ENCODE measurements at places on chromosomes 3 and 15. TPM values are rescaled to one million over a fixed set of nuclear protein-coding genes. Genes with fewer than 3 reads are reported as not detected.
A peak's percentile ranks its signal among the peaks of the same experiment; 100 is the strongest.

CPN2 gene
- not detected for total RNA-seq

BCL2A1 gene
- total RNA-seq = 14.8 TPM

- H3K4me3 ChIP-seq = no peak overlapping the region
- H3K4me1 ChIP-seq = peaks cover 22% of the 10 kb centered on the region
- DNase-seq = no peak
- H3K27ac ChIP-seq = no peak overlapping the region
- H3K27me3 ChIP-seq = no peaks in the 10 kb centered on the region
- no peaks in the 10 kb centered on the region for H3K36me3 ChIP-seq
Measured at GRCh38 chr3:196214783-196215441, 1.4 kb upstream of the SLC51A start.

DNA sequence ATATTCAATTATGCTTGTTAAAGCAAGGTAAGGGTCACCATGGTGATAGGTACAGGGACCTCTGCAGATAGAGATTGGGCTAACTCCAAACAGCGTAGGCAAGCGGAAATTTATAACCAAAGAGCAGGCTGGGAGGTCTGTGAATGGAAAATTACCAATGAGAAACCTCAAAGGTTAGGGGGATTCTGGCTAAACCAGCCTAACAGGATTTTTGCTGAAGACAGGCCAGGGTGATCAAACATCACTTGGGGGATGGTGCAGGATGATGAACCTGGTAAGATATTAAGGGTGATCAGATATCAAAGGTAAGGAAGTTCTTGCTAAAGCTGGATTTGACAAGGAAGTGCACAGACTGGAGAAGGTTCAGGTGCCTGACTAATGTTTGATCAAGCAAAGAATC, 35.3 kb upstream of the SNRPN start:
- H3K4me3 ChIP-seq = no peak overlapping the region
- no peaks in the 10 kb centered on the region for H3K27me3 ChIP-seq
- H3K27ac ChIP-seq = no peak overlapping the region
- DNase-seq = no peak
- H3K4me1 ChIP-seq = peaks cover 6% of the 10 kb centered on the region

DNA sequence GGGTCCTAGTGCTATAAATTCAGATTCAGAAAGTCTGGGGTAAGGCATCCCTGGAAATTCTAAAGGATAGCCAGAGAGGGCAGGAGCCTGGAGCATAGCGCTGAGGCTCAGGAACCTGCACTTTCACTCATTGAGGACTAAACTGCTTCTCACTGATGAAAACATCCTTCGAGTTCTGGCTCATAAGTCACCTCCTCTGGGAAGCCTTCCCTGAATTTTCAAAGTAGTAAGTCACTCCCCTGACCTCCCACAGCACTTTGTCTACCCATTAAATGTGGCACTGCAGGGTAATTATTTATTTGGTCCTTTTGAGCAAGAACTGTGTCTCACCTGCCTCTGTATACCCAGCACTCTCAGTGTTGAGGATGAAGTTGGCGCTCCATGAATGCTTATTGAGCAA, 30.9 kb downstream of the HRH1 start:
- no peak overlapping the region for H3K4me3 ChIP-seq
- H3K27me3 ChIP-seq = peaks cover 15% of the 10 kb centered on the region
- no peak overlapping the region for H3K27ac ChIP-seq
- DNase-seq = no peak
- no peaks in the 10 kb centered on the region for H3K36me3 ChIP-seq

- H3K27ac ChIP-seq = no peak overlapping the region
- DNase-seq = no peak
- H3K4me1 ChIP-seq = peaks cover 18% of the 10 kb centered on the region
- H3K36me3 ChIP-seq = no peaks in the 10 kb centered on the region
Measured at GRCh38 chr15:99408236-99409096, 157.2 kb downstream of the LRRC28 start.

DNA sequence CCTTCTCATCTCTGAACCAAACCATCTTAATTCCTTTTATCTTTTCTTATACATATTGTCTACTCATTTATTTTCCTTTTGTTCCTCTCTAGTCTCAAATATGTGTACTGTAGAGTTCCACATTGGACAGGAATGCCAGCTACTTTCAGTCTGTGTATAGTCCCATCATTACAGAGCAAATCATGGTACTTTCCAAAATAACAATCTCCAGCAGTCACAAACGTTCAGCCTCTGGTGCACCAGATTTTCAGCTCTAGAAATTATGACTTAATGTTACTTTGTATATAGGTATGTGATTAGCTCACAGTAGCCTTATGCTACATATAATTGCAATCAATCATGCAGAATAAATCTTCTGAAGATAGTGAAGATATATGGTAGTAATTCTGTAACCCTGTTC, 32.5 kb upstream of the TM4SF4 start:
- H3K27me3 ChIP-seq = peaks cover 7% of the 10 kb centered on the region
- H3K36me3 ChIP-seq = no peaks in the 10 kb centered on the region
- no peak overlapping the region for H3K4me3 ChIP-seq

DNA sequence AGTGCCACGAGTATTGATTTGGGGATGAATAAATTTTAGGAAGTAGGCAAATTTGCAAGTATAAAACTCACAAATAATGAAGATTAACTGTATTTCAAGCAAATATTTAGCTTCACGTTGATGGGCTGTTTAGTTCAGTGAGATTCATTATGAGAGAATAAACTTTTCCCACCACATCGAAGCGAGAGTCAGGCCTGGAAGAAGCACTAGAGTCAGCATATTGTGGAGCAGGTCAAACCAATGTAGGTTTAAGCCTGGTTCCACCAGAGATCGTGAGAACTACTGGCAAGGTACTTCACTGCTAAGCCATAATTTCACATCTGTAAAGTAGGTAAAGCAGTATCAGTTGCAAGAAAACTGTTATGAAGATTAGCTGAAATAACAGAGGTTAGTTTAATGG, 22.3 kb downstream of the WDR49 start:
- H3K27ac ChIP-seq = no peak overlapping the region
- H3K4me1 ChIP-seq = no peaks in the 10 kb centered on the region
- H3K4me3 ChIP-seq = no peak overlapping the region
- DNase-seq = no peak
- H3K36me3 ChIP-seq = no peaks in the 10 kb centered on the region
- no peaks in the 10 kb centered on the region for H3K27me3 ChIP-seq

IL17RD gene
- not detected for total RNA-seq

HYAL2 gene
- 5.7 TPM for total RNA-seq

- no peaks in the 10 kb centered on the region for H3K4me1 ChIP-seq
- DNase-seq = no peak
- H3K4me3 ChIP-seq = no peak overlapping the region
- no peaks in the 10 kb centered on the region for H3K36me3 ChIP-seq
- no peak overlapping the region for H3K27ac ChIP-seq
Measured at GRCh38 chr3:154584041-154584440, 154.1 kb upstream of the GPR149 start.

- no peak overlapping the region for H3K4me3 ChIP-seq
- H3K27me3 ChIP-seq = no peaks in the 10 kb centered on the region
- no peak for DNase-seq
- H3K27ac ChIP-seq = no peak overlapping the region
- H3K36me3 ChIP-seq = no peaks in the 10 kb centered on the region
Measured at GRCh38 chr15:35290301-35290721, 205.2 kb upstream of the NANOGP8 start.

ITGB5 gene
- total RNA-seq = 0.15 TPM

DNA sequence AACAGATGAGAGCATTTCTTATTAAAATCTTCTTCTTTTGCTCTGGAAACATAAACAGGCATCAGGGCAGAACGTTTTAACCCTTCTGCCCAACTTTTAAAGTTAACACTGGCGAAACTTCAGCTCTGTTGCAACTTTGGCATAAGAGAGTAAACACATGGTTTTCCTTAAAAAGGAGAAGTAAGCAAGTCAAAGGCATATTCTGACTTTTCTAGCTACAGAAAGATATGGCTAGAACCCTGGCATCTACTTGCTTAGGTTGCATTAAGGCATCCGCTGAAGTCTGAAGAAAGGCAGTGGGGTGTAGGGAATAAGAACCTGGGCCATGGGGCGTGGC, 13.3 kb upstream of the IL16 start:
- no peak overlapping the region for H3K4me3 ChIP-seq
- H3K4me1 ChIP-seq = peaks cover 8% of the 10 kb centered on the region
- H3K27ac ChIP-seq = no peak overlapping the region
- no peak for DNase-seq

- peak overlapping the region; percentile 67 for H3K4me3 ChIP-seq
- no peak for DNase-seq
- H3K27ac ChIP-seq = peak overlapping the region; percentile 86
- peaks cover 15% of the 10 kb centered on the region for H3K4me1 ChIP-seq
- H3K36me3 ChIP-seq = peaks cover 8% of the 10 kb centered on the region
Measured at GRCh38 chr3:147413686-147414389, 4.7 kb downstream of the ZIC1 start.

DNA sequence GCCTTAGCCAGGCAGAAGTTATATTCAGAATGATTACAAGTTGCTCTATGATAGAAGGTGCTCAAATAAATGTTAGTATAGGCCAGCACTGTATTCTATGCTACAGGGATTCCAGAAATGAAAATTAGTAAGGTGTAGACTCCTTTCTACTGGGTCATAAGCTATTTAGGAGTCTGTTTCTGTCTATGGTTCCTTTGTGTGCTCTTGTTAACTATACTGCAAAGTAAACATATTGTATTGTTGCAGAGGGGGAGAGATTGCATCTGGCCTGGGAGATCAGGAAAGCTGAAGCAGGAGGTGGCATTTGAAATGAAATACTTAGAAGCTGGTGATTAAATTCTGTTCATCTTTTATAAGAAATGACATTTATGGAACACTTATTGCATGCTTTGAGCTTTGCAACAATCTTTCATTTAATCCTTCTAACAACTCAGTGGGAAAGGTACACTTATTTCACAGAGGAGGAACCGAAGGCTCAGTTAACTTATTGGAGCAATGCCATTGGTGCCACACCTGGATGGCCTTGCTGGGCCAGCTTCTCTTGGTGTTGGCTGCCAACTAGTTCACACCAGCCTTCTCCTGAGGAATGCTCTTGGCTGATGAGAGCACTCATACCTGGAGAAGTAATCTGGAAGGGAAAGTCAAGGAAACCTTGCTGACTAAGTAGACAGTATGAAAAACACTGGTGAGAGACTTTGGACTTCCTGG, 39.1 kb downstream of the ABHD5 start:
- H3K27me3 ChIP-seq = no peaks in the 10 kb centered on the region
- H3K36me3 ChIP-seq = no peaks in the 10 kb centered on the region
- no peak overlapping the region for H3K4me3 ChIP-seq
- no peak overlapping the region for H3K27ac ChIP-seq

GRCh38 chr3:40452876-40453730, 4.0 kb upstream of the RPL14 start:
- H3K4me1 ChIP-seq = peaks cover 45% of the 10 kb centered on the region
- H3K36me3 ChIP-seq = peaks cover 9% of the 10 kb centered on the region
- H3K27ac ChIP-seq = peak overlapping the region; percentile 98
- H3K27me3 ChIP-seq = no peaks in the 10 kb centered on the region

DNA sequence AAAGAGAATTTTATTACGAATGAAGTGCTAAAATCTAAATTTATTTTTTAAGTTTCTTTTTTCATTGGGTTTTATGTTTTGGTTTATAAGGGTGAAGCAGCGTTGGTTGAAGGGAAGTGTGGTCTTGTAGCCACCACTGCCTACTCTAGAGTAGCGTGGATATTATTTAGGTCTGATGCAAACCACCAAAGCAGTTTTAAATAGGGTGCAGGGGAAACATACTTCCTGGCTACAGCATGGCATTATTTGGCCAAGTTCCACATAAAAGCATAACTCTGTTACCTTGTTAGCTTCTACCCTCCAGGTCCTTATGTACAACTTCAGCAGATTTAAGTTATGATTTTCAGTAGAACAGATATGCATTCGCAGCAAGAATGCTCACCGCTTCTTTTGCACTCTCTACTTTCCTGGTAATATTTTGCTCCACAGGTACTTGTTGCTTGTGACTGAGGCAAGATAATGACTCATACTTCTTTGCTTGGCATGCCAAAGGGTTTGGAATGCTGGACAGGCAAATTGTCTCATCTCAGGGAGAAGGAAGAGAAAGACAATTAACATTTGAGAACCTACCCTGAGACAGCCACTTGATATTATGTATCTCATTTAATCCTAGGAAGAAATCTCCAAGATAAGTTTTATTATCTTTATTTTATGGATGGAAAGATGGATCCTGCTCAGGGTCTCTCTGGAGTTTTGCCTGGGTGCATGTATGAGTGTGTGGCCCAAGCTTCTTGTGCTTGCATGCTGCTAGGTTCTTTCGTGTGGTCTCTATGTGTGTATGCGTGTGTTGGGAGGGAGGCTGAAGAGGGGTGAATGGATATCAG, 5.4 kb downstream of the TGFBR2 start:
- H3K27ac ChIP-seq = peak overlapping the region; percentile 88
- peaks cover 73% of the 10 kb centered on the region for H3K36me3 ChIP-seq
- no peaks in the 10 kb centered on the region for H3K27me3 ChIP-seq
- peak; percentile 42 for DNase-seq

DNA sequence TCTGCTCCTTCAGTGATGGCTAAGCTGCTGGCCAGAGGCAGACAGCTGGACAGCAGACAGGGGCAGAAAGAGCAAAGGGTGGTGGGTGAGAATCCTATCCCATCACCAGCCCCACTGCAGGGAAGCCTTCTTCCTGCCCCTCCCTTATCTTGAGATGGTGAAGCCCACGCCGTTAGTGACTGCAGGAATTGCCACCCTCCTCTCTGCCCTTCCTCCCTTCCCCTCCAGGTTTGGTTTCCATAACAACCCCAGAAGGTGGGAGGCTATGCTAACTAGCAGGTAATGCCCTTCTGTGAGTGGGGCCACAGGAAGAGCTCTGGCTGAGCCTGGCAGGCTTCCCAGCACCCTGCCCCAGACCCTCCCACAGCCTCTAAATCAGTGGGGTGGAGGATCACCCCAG, 32.8 kb downstream of the SCN5A start:
- H3K4me3 ChIP-seq = no peak overlapping the region
- H3K27me3 ChIP-seq = peaks cover 3% of the 10 kb centered on the region
- no peak for DNase-seq
- no peaks in the 10 kb centered on the region for H3K4me1 ChIP-seq
- no peaks in the 10 kb centered on the region for H3K36me3 ChIP-seq

DNA sequence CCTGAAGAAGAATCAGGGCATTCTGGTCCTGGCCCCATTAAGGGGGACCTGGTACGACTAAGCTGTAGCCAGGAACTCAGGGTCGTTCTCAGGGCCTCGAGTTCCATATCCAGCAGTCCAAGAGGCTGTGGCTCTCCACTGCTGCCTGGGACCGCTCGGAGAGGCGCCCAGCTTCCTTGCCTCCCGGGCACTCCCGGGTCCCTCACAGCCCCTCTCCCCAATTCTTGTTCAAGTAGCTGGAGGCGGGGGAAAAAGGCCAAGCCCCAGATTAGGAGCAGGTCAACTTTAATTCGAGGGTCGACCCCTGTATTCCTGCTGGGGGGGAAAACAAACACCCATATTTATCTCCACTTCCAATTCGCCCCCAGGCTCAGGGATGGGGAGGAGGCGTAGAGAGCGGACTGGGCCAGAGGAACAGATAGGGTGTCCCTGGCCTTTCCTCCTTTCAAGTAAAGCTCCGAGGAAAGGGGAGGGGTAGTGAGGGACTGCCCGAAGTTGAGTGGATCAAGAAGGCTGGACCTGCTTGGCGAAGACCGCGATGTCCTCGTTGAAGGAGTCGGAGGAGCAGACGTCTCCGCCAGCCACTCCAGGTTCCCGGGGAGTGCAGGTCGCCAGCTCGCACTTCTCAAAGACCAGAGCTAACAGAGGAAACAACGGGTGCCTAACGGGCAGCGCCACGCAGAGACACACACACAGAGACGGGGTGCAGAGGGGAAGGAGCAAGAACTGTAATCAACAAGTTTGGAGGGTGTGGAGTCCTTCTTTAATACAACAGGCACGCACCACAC, 4.4 kb downstream of the MEIS2 start:
- H3K4me1 ChIP-seq = peaks cover 19% of the 10 kb centered on the region
- H3K27me3 ChIP-seq = peaks cover 78% of the 10 kb centered on the region
- no peak overlapping the region for H3K4me3 ChIP-seq
- DNase-seq = no peak
- peaks cover 4% of the 10 kb centered on the region for H3K36me3 ChIP-seq

GRCh38 chr15:80482696-80483095, 78.5 kb downstream of the ARNT2 start:
- H3K36me3 ChIP-seq = no peaks in the 10 kb centered on the region
- no peaks in the 10 kb centered on the region for H3K27me3 ChIP-seq
- no peak overlapping the region for H3K4me3 ChIP-seq
- no peak for DNase-seq

FANCI gene
- 210 TPM for total RNA-seq
